ENCODE measurements at places on chromosomes 3 and 15.

- no peak for DNase-seq
These were observed 250.5 kb upstream of the RORA start for GRCh38 chr15:61479613-61480012.

- DNase-seq: no peak
These were observed 9.2 kb downstream of the VILL start for GRCh38 chr3:37999836-38000235.

GRCh38 chr3:37030588-37030987 lies 37.3 kb downstream of the MLH1 start:
- DNase-seq: no peak

GRCh38 chr15:51828621-51829375 lies 655 bp upstream of the TMOD3 start:
- no peak for DNase-seq

DNA sequence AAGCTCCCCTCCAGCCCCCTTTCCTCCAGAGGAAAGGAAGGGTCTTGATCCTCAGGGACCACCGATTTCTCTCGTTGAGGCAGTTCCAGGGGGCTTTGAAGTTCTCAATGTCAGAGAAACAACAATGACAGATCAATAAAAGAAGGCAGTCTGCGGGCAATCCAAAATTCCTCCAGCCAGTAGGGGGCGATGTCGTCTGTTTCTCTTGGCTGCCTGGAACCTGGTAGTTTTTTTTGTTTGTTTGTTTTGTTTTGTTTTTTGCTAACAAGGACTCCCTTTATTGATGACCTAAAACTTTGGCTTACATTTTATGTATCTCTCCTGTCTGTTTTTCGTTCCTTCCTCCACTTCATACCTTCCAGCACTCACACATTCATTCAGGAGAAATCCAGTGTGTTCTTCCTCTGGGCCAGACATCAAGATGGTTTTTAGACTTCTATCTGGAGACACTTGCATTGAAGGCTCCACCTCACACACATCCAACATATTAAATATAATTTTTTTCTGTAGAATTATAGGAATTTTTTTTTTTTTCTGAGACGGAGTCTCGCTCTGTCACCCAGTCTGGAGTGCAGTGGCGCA lies 276.6 kb downstream of the RPLP1 start:
- DNase-seq: no peak

- DNase-seq: no peak
These were observed 54.4 kb downstream of the ADCY5 start for GRCh38 chr3:123394391-123395020.

DNA sequence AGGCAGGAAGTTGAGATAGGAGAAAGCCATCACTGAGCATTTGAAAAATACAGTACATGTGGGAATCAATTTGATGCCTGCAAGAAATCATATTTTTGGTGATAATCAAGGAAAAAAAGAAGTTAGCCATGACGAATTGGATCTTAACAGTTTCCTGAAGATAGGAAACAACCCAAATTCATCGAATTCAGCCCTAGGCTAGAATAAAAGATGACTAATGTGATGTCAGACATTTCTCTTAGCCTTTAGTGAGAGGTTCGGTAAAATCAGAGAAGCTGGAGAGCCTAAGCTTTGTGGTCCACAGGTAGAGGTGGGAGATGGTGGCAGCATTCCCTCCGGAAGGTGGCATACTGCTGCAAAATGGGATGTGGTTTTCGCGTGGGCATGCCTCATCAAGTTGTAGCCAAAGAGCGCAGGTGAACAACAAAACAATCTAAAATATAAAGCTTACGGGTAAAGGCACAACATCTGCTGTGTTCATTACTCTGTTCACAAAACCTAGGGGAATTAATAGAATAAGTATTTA lies 144.1 kb upstream of the ALCAM start:
- DNase-seq: no peak

DNA sequence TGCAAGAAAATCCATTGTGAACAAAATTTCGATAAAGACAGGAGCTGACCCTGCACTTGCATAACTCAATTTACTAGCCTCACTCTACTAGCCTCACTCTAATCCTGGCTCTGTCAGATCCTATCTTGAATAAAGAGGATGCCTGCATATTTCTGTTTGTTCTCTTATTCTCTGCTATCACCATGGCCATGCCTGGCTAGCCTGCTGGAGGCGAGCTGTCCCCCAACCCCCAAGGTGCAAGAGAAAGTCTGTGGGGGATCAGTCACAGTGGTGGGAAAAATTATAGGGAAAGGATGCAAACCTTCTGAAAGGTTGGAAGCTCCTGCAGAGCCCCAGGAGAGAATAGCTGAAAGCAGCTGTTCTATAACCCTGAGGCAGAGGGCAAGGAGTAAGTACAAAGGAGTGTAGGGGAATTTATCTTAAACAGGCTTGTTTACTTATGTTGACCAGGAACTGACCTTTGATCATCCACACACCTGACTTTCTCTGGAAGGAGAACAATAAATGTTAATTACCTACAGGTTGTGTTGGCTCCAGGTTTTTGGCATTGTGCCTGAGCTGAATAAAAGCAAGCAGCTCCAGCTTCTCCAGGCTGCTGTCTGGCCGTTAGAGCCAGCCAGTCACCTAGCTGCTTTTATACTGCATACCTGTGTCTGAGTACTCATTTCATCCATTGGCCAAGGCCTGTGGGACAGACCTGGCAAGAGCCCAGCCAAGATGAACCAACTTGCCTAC lies 137.7 kb upstream of the RASGRP1 start:
- no peak for DNase-seq

DNA sequence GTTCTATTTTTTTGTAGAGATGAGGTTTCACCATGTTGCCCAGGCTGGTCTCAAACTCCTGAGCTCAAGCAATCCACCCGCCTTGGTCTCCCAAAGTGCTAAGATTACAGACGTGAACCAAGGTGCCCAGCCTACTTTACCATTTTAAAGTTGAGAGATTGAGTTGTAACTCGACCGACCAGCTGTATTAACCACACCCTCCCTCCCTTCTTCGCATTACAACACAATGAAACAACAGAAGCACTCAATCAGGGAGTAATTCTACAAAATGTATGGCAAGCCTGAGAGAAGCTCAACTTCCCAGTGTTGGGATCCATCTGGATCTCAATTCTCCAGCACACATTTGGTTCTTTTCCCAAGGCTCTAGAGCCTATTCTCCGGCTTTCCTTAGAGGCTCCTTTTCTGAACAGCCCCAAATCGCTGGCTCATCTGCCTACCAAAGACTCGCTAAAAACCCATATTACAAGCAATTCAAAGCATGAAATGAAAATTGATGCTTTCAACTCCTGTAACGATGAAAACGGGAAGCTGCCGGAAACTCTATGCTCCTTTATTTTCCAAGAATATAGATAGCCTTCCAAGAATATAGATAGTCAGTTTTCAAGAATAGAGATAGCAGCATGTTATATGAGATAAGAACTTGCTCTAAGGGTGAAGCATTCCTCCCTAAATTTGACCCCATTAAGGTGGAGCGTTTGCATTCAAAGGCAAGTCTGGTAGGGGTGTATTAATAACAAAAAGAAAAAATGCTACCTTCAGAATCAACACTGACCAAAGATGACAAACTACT lies 450.9 kb downstream of the MAGI1 start:
- DNase-seq: no peak

- DNase-seq: no peak
These were observed 622.1 kb downstream of the IGSF11 start for GRCh38 chr3:118412503-118412902.

GRCh38 chr3:55180936-55181535 lies 253.2 kb upstream of the LRTM1 start:
- no peak for DNase-seq

DNA sequence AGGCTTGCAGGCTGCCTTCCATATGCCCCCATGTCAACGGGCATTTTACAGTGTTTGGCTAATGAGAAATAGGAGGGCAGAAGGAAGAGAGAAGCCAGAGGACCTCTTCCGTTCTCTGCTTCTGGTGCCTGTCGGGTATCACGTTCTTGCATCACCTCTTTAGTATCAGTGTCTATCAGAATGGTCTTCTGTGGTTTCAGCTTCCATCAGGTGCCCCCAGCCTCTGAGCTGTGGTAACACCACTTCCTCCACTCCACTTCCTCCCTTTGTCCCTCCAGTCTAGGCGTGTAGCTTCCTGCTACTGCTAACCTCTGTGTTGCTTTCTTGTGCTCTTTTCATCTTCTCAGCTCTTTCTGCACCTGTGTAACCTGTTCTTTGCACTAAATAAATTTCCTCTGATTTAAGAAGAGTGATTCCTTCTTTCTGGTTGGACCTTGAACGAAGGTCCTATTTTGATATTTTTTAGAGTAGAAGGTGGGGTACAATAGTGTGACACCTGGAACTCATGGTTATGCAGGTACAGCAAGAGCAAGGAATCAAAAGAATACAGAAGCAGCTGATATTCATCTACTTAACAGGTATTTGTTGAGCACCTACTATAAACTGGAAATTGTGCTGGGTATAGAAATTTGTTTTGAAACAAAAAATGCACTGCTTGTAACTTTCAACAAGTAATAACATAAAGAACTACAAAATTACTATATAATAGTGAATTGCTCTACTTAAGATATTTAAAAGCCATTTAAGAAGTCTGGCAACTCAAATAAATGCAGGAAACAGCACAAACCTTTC lies 27.4 kb upstream of the FOXB1 start:
- no peak for DNase-seq

GRCh38 chr3:178343433-178344038 lies 192.7 kb upstream of the KCNMB2 start:
- DNase-seq: no peak

- DNase-seq: no peak
These were observed 26.0 kb upstream of the BOC start for GRCh38 chr3:113185194-113185835.

GRCh38 chr15:75928680-75929608 lies 25.3 kb downstream of the FBXO22 start:
- DNase-seq: no peak

DNA sequence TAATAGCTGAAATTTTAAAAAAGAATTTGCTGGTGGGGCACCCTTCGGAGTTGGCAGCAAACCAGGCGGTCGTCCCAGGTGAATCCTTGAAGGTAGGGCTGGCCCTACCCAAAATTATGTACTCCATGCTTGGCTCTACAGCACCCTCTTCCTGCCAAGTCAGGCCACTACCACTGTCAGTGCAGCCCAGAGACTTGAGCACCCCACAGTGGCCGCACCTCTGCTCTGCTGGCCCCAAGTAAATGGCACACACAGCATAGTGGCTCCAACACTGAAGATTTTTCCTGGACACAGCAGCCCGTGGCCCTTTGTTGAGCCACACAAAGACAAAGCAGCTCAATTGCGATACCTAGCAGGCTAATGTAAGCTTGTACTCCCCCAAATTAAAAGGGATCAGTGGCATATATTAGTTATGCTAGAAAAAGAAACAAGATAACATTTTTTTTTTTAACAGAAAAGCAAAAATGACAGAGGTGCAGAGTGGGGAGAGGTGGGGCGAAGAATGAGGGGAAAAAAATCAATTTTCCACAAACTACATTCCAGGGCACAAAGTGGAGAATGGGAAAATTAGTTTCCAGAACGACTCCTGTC lies 250.5 kb downstream of the UACA start:
- DNase-seq: no peak

GRCh38 chr3:77605308-77605707 lies 565.4 kb downstream of the ROBO2 start:
- no peak for DNase-seq

GRCh38 chr15:93070132-93070531 lies 18.9 kb downstream of the RGMA start:
- DNase-seq: no peak

- no peak for DNase-seq
These were observed 380.7 kb downstream of the PLOD2 start for GRCh38 chr3:145780301-145780700.

GRCh38 chr3:46665763-46666452 lies 27.6 kb downstream of the ALS2CL start:
- no peak for DNase-seq

- no peak for DNase-seq
These were observed 165.0 kb downstream of the PEX5L start for GRCh38 chr3:179871782-179872181.

- DNase-seq: no peak
These were observed 257.6 kb downstream of the KLF13 start for GRCh38 chr15:31584195-31584594.

DNA sequence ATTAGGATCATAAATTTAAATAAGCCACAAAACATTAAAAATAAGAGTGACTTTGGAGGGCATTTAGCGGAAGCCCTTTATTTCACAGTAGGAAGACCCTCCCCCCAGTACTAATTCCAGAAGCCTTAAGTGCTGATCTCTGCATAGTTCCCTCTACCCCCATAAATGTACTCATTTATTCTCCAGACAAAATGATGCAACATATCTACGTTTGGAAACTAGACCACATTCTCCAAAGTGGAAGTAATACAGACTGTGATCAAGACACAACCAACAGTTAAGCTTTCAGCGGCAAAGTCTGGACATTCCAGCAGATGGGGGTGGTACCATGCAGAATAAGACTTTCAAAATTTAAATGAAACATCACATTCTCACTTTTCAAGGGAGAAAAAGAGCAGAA lies 44.8 kb upstream of the RPS17 start:
- DNase-seq: no peak

DNA sequence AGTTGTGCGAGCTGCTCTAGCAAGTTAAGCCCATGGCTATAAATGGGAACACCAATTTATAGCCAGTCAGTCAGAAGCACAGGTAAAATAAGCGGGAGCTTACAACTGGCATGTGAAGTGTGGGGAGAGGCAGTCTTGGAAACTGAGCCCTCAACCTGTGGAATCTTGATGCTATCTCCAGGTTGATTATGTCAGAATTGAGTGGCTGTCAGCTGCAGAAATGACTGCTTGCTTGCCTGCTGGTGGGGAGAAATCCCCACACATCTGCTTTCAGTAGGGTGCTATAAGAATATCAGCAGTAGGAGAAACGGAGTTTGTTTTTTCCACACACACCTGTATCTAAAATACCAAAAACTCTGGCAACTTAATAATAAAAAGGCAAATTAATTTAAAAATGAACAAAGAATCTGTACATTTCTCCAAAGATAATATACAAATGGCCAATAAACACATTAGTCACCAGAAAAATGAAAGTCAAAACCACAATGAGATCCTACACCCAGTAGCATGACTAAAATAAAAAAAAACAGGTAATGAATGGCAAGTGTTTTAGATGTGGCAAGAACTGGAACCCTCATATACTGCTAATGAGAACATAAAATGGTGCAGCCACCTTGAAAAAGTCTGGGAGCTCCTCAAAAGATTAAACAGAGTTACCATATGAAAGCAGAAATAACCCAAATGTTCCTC lies 26.0 kb upstream of the MAP4 start:
- no peak for DNase-seq

DNA sequence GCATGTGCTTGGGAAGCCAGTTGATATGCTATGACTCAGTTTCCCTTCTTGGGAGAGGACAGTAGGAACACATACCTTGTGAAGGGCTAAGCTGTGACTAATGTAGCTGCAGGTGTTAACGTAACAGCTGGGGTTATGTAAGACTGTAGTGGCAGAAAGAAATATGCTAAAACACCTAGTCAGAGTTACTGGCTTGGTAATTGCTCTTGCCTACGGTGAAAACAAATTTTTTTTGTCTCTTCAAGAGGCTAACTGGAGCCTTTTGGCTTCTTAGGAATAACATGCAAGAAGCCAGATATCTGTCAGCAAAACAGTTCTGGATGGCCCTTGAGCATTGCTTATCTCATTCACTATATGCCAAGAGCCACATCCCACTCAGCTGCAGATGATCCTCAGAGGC lies 1.4 kb downstream of the MAPKBP1 start:
- DNase-seq: no peak

GRCh38 chr15:29566914-29567313 lies 255.4 kb downstream of the TJP1 start:
- no peak for DNase-seq

GRCh38 chr3:189822726-189823125 lies 191.5 kb downstream of the TP63 start:
- no peak for DNase-seq

GRCh38 chr3:50147447-50147846 lies 7.7 kb upstream of the SEMA3F start:
- DNase-seq: no peak

GRCh38 chr15:57734860-57735259 lies 28.3 kb downstream of the POLR2M start:
- DNase-seq: no peak
